ENCODE measurements at places on chromosomes 7 and 10. TPM values are rescaled to one million over a fixed set of nuclear protein-coding genes. Genes with fewer than 3 reads are reported as not detected.

NKX1-2 gene
- polyA plus RNA-seq: 0.08 TPM

SFRP5 gene
- 1.9 TPM for polyA plus RNA-seq

TMEM26 gene
- 0.25 TPM for polyA plus RNA-seq

KAZALD1 gene
- polyA plus RNA-seq: 5.0 TPM

PNLIPRP3 gene
- polyA plus RNA-seq: not detected

OTUD1 gene
- 10.4 TPM for polyA plus RNA-seq

ZNF365 gene
- polyA plus RNA-seq: 11.7 TPM

CHAT gene
- not detected for polyA plus RNA-seq

HPSE2 gene
- 4.5 TPM for polyA plus RNA-seq

FGFBP3 gene
- 4.6 TPM for polyA plus RNA-seq

ITGB8 gene
- polyA plus RNA-seq: 2.7 TPM

CDH23 gene
- polyA plus RNA-seq: 5.9 TPM

ZNF727 gene
- 0.19 TPM for polyA plus RNA-seq

CAMK2B gene
- polyA plus RNA-seq: 88.4 TPM

SP4 gene
- polyA plus RNA-seq: 6.4 TPM

GAD2 gene
- polyA plus RNA-seq: 87.6 TPM

FAM180A gene
- polyA plus RNA-seq: not detected

WDFY4 gene
- polyA plus RNA-seq: 0.73 TPM

DDX56 gene
- 62.8 TPM for polyA plus RNA-seq

RBP4 gene
- polyA plus RNA-seq: 22.2 TPM

NEUROD6 gene
- 2.6 TPM for polyA plus RNA-seq

FOXI2 gene
- not detected for polyA plus RNA-seq

PDZD7 gene
- 8.2 TPM for polyA plus RNA-seq

NKX2-3 gene
- polyA plus RNA-seq: not detected

LIMK1 gene
- polyA plus RNA-seq: 67.3 TPM

GPR158 gene
- polyA plus RNA-seq: 2.5 TPM

ITPRID1 gene
- 0.24 TPM for polyA plus RNA-seq

FAM25G gene
- not detected for polyA plus RNA-seq

VIPR2 gene
- polyA plus RNA-seq: 0.81 TPM

TMEM225B gene
- polyA plus RNA-seq: 2.7 TPM

C7orf33 gene
- polyA plus RNA-seq: not detected

HTRA1 gene
- 280 TPM for polyA plus RNA-seq

FBXO24 gene
- polyA plus RNA-seq: 0.53 TPM

NODAL gene
- 1.3 TPM for polyA plus RNA-seq

HOXA6 gene
- 14.9 TPM for polyA plus RNA-seq

GBX1 gene
- polyA plus RNA-seq: not detected

ASB4 gene
- polyA plus RNA-seq: 0.53 TPM

PSMG3 gene
- 68.4 TPM for polyA plus RNA-seq

HHEX gene
- polyA plus RNA-seq: 5.1 TPM

All from brain (organoid and tissue), 16 donors.